ENCODE measurements at places on chromosomes 1 and 21. TPM values are rescaled to one million over a fixed set of nuclear protein-coding genes. Genes with fewer than 3 reads are reported as not detected.

Gene OR2L13
- polyA plus RNA-seq: 0.39 TPM

Gene SH2D5
- not detected for polyA plus RNA-seq

Gene ABCG1
- polyA plus RNA-seq: 11.6 TPM

Gene DNAJC16
- polyA plus RNA-seq: 9.9 TPM

Gene PLA2G4A
- 0.09 TPM for polyA plus RNA-seq

Gene LYST
- 29.4 TPM for polyA plus RNA-seq

Gene KLHL21
- 12.1 TPM for polyA plus RNA-seq

Gene HORMAD1
- polyA plus RNA-seq: 0.84 TPM

Gene TCHH
- not detected for polyA plus RNA-seq

Measured in IgD-negative memory B cell (primary cell).